Stimulated activated CD8-positive, alpha-beta memory T cell treated with anti-CD3 and anti-CD28 coated beads, Interleukin-12 subunit alpha, Interleukin-12 subunit beta, amount 100 ng/mL, for 1 hour (primary cell): ENCODE measurements at places on chromosomes 5 and 9.

DNA sequence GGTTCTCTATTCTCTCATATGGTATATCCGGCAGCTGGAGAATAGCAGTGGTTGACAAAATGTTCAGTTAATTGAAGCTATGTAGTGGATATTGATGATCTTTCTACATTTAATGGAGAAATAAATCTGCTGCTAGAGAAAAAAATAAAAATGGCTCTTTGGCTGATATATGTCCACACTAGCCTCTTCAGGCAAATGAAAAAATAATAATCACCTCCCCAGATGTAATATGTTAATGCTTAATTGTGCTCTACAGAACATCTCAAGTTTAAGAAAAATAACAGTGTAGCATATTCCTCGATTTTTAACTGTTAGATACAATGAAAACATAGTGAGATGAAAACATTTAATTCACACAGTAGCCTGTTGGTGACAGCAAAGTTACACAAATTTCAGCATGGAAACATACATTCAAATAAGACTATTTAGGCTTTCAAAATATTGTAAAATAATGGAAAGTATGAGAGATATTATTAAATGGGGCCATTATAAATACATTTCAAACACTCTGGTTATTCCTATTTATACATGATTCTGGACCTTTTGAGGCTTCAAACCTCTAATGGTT lies 543.0 kb downstream of the MAT2B start:
- DNase-seq, result no peak

- no peak for DNase-seq
Observed at GRCh38 chr9:127980060-127980705, 606 bp downstream of the EEIG1 start.

DNA sequence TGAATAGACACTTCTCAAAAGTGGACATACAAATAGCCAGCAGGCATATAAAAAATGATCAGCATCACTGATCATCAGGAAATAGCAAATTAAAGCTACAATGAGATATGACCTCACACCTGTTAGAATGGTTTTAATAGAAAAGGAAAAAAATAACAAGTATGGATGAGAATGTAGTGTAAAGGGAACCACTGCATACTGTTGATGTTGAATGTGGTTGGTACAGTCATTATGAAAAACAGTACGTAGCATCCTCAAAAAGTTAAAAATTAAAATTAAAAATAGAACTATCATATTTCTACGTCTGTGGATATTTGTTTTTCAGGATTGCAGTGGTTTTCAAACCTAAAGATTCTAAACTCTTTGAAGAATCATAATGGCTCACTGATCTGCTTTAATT lies 215.1 kb upstream of the NREP start:
- DNase-seq, result no peak

- no peak for DNase-seq
Observed at GRCh38 chr5:112310746-112311145, 108.3 kb downstream of the EPB41L4A start.

- DNase-seq, result no peak
Observed at GRCh38 chr9:103802068-103802467, 292.0 kb upstream of the SMC2 start.

GRCh38 chr5:143435210-143435657 lies 31.7 kb upstream of the NR3C1 start:
- peak; percentile 7 for DNase-seq

DNA sequence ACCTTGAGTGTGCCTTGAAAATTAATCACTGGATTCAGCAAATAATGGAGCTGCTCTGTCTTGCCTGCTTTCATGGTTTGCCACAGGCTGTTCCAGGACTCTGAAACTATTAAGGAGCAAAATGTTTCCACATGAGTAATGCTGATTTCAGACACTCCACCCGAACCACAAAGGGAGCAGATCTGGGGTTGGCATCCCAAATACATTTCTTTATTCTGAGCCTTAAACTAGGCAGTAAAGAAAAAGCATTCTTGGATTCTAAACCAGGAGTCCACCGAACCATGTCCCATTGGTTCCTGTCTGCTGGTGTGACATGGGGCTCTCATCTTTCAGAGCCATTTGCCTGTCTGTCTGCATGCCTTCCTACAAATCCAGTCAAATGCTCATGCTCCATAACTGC lies 10.1 kb upstream of the C1QTNF3 start:
- no peak for DNase-seq

- no peak for DNase-seq
Observed at GRCh38 chr5:150356575-150357294, 762 bp upstream of the TCOF1 start.

DNA sequence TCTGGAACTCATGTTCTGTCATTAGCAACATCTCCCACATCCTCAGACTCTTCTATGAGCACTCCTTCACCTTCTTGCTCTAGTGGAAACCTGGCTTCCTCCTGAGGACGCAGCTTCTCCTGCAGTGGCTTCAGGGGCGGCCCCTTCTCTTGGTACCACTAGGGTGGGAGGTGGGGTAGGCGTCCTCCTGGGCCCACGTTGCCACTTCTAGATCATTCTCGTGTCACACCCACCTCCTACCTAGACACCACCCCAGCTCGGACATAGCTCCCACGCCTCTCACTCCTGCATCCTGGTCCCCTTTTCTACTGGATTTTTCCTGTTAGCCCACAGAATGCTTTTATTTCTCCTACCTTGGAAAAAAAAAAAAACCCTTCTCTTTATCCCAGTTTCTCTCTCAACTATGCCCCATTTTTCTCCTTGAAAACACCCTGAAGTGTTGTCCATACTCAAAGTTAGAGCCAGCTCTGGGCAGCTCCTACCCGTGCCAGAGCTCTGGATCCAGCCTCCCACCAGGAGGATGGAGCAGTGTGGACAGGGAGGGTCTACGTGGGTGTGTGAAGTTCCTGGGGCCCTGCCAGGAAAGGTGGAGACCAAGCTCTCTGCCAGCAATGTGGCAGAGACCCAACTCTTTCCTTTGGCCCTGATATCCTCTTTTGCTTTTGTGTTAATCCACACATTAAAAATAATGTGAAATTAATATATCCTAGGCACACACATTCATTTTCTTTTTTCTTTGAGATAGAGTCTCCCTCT lies 179.2 kb downstream of the HSPA4 start:
- no peak for DNase-seq

DNA sequence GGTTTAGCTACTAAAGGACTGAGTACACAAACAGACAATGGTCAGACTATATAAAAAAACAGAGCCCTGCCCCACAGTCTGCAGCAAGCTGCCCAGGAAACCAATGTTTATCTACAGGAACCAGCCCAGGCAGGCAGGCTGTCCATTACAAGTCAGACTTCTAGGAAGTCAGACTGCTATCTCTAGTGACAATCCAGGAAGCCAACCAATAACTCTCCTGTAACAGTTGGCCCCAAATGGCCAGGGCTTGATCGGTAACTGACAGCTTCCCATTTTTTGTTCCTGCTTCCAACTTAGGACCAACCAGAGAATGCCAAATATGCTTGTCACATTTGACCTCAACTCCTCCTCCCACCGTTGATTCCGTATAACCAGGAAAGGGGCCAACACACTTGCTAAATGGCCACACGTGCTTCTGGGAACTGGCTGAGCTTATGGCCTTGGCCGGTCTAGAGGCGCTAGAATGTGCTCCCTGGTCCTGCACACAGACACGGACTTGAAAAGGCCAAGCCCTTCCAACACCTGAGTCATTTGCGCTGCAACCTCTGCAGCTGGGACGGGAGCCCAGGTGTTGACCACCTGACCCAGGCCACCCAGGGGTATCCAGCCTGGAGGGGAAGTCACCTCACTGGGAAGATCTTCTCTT lies 79.6 kb upstream of the CDK20 start:
- no peak for DNase-seq

- no peak for DNase-seq
Observed at GRCh38 chr5:66002415-66002814, 76.0 kb downstream of the ERBIN start.

GRCh38 chr5:55633574-55634208 lies 78.4 kb downstream of the SLC38A9 start:
- no peak for DNase-seq

DNA sequence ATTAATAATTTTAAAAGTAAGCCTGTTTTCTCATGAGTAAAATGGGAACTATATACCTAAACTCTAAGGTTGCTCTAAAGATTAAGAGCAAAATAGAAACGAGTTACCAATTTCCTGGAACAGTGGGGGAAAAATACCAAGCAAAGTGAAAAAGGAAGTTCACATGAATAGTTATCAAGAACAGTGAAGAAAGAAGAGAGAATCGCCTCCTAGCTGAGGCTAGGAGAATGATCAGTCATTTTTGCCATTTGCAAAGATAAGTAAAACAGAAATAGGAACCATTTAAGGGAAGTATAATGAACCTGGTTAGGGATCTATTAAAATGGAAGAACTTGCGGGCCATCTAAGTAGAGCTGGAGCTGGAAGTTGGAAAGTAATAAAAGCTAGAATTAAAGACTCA lies 50.7 kb downstream of the P4HA2 start:
- no peak for DNase-seq

DNA sequence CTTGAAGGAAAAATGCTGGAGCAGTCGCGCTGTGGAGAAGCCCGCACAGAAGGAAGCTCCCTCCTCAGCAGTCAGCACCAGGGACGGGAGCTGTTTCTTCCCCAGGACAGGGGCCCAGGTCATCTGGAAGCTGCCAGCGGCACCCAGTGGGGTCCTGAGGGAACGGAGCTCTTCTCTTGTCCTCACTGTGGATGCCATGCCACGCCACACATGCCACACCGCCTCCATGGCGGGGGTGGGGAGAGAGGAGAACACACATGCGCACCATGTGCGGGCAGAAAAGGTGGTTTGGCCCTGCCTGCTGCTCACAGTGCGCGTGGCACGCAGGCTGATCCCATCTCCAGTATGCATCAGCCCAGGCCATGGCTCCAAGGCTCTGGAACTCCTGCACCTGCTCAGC lies 41.7 kb upstream of the ZNF354B start:
- no peak for DNase-seq

- DNase-seq, result no peak
Observed at GRCh38 chr9:128393145-128393775, 22.1 kb downstream of the URM1 start.

DNA sequence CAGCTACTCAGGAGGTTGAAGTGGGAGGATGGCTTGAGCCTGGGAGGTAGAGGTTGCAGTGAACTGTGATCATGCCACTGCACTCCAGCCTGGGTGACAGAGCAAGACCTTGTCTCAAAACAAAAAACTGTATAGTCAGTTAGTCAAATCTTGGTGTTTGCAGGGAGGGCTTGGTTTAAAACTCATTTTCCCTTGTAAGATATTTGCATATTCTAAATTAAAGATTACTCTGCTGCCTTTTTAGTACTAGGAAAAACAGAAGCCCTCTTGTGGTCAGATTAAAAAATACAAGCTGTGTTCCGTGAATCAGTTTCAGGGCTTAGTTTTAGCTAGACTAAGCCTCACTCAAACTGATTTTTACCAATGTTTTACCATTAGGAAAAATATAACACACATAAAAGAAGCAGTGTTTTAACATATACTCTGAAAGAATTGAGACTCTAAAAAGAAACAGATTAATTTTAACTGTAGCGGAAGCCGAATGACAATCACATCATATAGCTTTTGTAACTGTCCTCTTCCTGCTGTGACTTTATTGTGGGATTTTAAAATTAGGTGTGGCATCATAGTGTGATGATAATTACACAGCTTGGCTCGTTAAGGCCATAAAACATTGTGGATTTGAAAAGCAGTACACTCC lies 84.9 kb upstream of the BASP1 start:
- DNase-seq, result no peak

DNA sequence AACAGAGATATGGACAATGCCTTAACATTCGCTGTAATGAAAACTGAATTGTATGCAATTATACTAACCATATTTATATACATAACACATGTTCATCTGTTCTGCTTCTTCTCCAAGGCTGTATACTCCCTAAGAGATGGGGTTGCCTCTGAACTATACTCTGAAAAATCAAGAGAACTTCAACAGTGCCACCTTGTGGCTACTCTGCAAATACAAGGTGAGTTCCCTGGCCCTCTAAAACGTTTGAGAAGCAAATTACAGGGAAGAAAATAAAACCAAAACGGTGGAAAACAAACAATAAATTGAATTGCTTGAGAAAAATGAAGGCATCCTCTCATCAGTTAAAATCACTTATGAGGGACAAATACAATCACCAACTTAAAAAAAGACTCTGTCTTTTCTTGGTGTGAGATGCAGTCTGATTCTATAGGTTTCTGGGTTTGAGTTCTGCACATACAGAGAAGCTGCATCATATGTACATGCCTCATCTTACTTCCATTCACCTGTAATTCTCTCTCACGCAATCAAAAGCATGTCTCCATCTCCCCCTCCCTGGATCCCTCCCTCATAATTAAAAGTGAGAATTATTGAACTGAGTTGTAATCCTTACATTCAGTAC lies 98.6 kb downstream of the FBXW11 start:
- DNase-seq, result peak; percentile 23

GRCh38 chr5:67202828-67203227 lies 6.2 kb upstream of the CD180 start:
- DNase-seq, result no peak

DNA sequence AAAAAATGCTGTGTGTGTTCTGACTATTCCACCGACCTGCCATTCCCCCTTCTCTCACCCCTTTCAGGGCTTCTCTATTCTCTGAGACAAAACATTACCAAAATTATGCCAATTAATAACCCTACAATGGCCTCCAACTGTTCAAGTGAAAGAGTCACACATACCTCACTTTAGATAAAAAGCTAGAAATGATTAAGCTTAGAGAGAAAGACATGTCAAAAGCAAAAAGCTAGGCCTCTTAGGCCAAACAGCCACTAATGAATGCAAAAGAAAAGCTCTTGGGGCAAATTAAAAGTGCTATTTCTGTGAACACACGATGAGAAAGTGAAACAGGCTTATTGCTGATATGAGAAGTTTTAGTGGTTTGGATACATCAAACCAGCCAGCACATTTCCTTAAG lies 279.6 kb upstream of the GRAMD2B start:
- no peak for DNase-seq

- no peak for DNase-seq
Observed at GRCh38 chr9:114249424-114250234, 73.3 kb upstream of the ORM1 start.

GRCh38 chr9:98520221-98520960 lies 188.3 kb downstream of the GABBR2 start:
- no peak for DNase-seq

DNA sequence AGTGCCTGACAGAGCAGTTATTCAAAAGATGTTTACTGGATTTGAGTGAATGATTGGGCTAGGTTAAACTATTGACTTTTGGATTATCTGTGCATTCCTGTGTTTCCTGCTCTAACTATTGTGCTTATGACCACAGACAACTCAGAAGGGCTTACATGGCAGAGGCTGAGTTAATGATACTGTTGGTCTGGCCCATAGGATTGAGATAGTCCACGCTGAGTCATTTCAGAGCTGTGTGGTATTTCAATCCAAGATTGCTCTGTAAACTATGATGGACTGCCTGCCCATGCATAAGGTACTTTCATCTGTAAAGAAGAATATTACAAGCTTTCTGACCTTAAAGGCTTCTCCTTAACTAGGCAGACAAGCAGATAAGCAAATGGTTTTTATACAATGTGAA lies 49.1 kb upstream of the SLIT3 start:
- no peak for DNase-seq

GRCh38 chr5:92822183-92822582 lies 758.8 kb downstream of the NR2F1-AS1 start:
- DNase-seq, result no peak

DNA sequence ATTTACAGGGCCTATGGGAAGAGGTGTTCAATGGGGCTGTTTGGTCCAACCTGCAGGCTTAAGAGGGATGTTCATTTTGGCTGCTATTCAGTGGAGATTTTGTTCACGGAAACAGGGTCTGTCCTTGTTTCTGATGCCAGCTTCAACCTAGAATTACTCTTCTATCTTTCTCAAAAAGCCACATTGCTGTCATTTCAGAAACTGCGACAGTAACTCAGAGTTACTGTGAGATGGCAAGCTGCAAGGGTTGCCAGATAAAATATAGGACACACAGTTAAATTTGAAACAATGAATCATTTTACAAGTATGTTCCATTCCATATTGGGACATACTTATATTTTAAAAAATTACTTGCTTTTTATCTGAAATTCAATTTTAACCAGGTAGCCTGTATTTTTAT lies 128.0 kb downstream of the NPR3 start:
- DNase-seq, result no peak
